ENCODE measurements at places on chromosomes 4 and X. TPM values are rescaled to one million over a fixed set of nuclear protein-coding genes. Genes with fewer than 3 reads are reported as not detected.

RNF150 gene
- 2.4 TPM for total RNA-seq

MFAP3L gene
- total RNA-seq: 4.3 TPM

EGF gene
- total RNA-seq: 10.3 TPM

LRP2BP gene
- total RNA-seq: 0.39 TPM

DNA sequence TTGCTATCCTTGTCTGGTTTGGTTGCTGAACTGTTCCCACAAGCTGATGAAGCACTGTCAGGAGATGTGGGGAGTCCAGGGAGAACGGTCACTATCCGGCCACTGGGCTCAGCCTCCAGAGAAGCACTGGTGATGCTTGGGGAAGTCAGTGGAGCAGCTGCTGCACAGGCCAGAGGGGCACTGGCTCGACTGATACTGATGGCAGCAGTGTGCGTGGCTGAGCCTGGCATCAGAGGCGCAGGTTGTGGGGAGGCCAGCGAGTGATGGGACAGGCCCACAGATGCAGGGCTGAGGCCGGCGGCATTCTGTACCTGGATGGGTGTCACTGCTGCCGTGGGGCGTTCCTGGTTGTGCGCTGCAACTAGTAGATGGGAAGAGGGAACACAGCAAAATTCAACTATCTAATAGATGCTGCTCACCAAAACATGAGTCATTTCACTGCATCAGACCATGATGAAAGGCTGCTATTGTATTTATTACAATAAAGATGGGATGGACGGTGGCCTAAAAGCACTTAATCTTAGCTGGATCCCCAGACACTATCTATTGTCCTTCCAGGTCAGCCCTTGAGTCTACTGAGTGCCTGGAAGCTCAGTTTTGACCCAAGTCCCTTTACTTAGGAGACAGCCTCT lies 106.3 kb upstream of the CBR4 start:
- DNase-seq: no peak

DNA sequence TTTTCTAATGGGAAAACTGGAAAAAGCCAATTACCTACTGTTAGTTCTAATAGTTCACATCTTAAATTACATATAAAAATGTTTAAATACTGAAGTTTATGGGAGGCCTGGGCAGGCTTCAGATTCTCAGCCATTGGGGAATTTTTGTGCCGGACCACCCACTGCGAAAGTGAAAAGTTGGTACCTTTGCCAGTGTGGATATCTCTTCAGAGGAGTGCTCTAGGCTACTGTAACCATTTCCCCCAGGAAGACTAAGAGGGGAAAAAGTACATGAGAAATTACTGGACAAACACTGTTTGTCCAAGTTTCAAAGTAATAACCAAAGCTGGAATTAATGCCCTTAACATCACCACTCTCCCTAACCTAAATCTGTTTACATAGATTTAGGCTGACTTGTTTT lies 20.8 kb downstream of the PITX2 start:
- no peak for DNase-seq

- DNase-seq: no peak
These were observed 225.0 kb downstream of the GRIA3 start for GRCh38 chrX:123408821-123409737.

DNA sequence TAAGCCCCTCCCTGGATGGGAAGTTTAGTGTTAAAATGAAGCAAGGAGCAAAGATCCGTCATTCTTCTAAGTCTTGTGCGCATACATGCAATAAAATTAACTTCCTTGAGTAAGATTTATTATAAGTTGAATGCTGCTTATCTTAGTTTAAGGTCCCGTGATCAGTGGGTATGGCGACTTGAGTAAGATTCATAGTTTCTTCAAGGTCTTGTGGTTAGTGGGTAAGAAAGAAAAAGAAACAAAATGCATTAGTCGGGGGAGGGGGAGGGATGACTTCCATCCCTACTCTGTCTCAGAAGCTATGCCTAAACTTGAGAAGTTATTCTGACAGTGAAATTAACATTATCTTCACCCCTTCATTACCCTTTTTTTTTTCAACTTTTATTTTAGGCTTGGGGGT lies 127.3 kb upstream of the MAGEB16 start:
- peak; percentile 82 for DNase-seq

GRCh38 chrX:16028576-16028975 lies 94.8 kb upstream of the GRPR start:
- DNase-seq: no peak

DNA sequence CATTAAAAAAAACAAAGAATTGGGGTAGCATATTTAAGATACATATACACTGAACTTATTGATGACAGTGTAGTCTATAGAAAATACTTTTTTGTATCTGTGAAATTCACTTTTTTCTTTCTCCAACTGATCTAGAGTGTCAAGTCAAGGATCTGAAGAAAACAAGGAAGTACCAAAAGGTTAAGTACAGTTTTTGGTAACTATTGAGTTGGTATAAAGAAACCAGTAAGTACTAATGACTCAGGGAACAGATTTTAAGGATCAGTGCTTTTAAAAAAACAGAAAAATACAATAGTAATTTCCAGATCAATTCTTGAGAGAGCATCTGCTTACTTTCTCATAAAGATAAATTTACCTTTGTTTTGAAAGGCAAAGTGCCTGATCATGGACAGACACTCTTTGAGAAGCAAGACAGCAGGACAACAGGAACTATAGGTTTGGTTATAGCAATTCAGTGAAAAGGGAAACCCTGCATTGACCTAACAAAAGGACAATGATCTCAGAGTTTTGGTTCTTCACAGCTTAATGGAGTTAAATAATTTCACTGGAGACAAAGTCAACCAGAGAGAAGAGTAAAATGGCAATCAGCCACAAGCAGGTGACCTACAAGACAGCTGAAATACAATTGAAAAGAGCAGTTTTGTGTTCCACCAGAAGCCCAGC lies 23.4 kb downstream of the TRMT10A start:
- no peak for DNase-seq

GRCh38 chr4:105989485-105990242 lies 94.4 kb downstream of the NPNT start:
- DNase-seq: no peak

- no peak for DNase-seq
These were observed 28.0 kb downstream of the NYX start for GRCh38 chrX:41475191-41475590.

DNA sequence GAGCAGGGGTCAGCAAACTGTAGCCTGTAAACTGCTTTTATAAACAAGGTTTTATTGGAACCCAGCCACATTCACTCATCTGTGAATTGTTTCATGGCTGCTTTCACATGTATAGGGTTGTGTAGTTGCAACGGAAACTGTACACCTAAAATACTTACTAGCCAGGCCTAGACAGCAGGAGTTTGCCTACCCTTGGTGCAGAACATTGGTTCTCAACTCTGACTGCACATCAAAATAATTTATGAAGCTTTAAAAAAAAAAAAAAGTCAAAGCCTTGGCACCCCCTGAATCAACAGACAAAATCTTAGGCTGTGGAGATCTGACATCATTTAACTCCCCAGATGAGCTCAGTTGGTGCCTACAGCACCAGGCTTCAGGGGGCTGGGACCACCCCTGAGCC lies 27.8 kb downstream of the ADGRA3 start:
- DNase-seq: no peak

DNA sequence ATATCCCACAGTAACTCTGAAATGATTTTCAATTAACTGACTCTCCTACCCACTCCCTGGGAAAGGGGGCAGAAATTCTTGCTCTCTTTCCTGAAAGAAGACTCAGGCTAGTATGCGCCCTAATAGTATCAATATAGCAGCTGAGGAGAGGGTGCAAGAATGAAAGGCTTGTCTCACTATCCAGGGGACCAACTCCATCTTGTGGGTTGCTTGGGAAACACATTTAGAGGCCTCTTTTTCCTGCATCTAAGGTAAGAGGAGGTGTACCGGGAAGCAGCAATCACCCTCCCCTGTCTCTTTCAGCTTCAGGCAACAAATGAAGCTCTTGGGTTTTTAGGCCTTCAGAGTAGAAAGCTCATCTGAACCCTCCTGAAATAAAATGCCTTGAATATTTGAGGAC lies 11.3 kb downstream of the TMEM255A start:
- no peak for DNase-seq

- no peak for DNase-seq
These were observed at the start of gene GK for GRCh38 chrX:30653415-30654131. Gene GK, plus strand, starts transcription at chrX:30653423. Its CDS starts 115 bp downstream, at chrX:30653538.

DNA sequence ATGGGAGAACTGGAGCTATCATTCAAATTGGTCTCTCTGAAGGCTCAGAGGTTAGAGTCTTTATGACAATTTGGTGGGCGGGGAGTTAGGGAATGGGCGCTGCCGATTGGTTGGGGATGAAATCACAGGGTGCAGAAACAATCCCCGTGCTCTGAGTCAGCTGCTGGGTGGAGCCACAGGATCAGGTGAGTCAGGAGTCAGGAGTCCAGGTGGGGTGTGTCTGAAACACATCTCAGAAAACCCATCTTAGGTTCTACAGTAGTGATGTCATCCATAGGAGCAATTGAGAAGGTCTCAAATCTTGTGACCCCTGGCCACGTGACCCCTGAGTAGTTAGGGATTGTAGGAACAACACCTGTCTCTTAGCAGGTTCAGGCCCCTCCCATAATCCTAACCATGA lies 41.6 kb upstream of the TLR3 start:
- DNase-seq: no peak

DNA sequence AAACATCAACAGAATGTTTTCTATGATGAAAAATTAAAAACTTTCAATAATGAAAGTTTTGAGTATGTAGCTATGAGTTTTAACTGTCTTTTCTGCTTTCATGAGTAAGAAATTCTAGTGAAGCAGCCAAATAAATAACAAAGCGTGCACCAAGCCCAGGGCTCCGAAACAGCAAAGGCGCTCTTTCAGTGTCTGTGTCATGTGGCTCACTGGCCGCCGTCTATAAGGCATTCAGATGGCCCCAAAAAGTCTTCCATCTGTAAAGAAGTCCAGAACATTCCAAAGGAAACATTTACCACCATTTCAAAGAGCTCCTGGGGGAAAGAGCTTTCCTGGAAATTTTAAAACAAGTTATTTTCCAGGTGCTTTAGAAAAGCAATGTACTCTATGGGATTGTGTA lies 139.9 kb downstream of the AFAP1 start:
- no peak for DNase-seq

- DNase-seq: no peak
These were observed 317.3 kb upstream of the F9 start for GRCh38 chrX:139213241-139213709.

Data from H4 (cell line).